ENCODE measurements at places on chromosomes 12 and 14.

- peak; percentile 44 for DNase-seq
These were observed 24.4 kb upstream of the CRACR2A start for GRCh38 chr12:3777206-3777809.

DNA sequence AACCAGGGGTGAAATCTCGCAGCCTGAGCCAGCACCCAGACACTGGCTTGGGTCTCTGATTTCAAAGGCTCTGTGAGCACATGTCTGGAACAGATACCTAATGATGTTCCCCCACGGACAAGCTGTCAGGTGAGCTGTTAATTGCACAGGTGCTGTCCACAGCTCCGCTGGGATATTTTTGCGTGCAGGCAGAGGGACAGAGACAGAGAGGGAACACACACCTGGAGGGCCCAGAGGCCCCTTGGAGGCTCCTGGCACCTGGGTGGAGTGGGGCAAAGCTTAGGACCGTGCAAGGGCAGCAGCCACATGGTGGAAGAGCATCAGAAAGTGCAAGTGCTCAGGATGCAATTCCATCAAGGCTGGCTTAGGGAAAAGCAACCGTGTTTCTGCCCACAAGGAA lies 57.3 kb downstream of the ARL6IP4 start:
- no peak for DNase-seq

DNA sequence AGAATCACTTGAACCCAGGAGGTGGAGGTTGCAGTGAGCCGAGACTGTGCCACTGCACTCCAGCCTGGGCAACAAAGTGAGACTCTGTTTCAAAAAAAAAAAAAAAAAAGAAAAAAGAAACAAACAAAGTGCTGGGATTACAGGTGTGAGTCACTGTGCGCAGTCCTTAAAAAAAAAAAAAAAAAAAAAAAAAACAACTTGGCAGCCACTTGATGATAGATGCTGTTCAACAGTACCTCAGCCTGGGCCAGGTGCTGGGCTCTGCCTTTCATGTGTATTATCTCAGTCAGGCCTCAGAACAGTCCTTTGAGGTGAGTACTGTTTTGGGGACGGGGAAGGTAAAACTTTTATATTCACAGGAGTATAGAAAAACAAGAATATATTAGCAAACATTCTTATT lies 9.6 kb downstream of the ACADS start:
- DNase-seq, result no peak

DNA sequence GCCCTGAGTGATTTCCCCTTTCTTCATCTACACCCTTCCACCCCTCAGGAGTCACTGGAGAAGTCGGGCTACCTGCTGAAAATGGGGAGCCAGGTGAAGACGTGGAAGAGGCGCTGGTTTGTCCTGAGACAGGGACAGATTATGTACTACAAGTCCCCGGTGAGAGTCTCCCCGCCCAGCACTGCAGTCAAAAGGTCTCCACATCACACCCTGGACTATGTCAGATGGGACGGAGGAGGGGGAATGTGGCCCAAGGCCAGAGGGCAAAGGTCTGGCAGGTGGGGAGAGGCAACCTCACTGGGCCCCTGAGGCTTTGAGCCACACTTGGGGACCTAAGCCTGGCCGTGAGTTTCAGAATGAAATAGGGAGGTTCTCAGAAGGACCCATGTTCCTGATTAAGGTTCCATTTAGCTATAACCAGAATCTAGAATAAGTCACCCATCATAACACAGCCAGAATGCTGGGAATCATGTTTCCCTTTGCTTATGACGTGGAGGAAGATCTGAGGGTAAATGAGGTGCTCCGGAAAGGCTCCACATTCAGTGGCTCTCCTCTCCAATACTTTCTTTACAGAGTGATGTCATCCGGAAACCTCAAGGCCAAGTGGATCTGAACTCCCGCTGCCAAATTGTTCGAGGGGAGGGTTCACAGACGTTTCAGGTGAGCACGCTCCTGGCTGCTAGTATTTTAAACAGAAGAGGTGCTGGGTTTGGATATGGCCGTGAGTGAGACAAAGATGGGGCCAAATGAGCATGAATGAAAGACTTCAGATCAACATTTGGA lies 26.6 kb downstream of the PIGH start:
- DNase-seq, result no peak

GRCh38 chr12:131833896-131834641 lies 5.9 kb downstream of the MMP17 start:
- DNase-seq, result peak; percentile 15
